ENCODE measurements at places on chromosomes 1 and 21.

GRCh38 chr1:17277511-17278159 lies 28.7 kb downstream of the PADI3 start:
- DNase-seq, result no peak

DNA sequence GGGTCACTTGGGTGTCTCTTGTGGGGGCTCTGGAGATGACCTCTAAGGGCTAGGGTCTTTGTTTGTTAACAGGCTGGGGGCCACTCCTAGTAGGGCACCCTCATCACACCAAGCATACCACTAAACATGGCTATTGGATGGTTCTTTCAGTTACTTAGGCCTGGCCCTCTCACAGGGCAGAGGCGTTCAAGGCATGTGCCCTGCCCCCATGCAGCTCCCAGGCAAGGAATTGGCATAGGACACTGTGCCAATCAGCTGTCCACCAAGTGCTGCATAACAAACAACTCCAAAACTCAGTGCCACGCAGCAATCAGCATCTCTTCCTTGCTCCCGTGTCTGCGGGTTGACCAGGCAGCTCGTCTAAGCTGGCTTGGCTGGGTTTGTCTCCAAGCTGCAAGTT lies 2.1 kb upstream of the KCNAB2 start:
- no peak for DNase-seq

GRCh38 chr1:36323636-36324352 lies at the start of gene EVA1B:
TSS of gene EVA1B (minus strand) at chr1:36323645. CDS start at chr1:36323037, 608 bp downstream.
- peak; percentile 80 for DNase-seq

DNA sequence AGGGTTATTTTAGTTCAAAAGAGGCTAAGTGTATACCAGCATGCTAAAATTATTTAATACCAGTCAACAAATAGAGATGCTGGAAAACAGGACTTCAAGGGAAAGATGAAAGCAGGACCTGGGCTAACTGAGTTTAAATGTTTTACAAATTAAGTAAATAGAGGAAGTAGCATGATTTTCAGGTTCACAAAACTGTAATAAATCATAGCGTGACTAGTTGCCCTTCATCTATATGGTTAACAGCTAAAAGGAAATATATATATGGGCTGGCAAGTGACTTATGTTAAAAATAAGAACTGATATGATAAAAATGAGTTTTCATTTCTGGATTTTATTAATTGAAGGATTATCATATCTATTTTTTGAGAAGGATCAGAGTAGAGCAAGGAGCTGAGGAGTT lies 25.6 kb downstream of the DPYD start:
- no peak for DNase-seq

GRCh38 chr1:171883849-171884248 lies 42.6 kb downstream of the DNM3 start:
- peak; percentile 22 for DNase-seq

All from activated naive CD4-positive, alpha-beta T cell treated with anti-CD3 and anti-CD28 coated beads, Interleukin-2, amount 10 ng/mL, durations not matched to agents 7 days and 5 days (primary cell).